ENCODE measurements at places on chromosomes 5 and 9.

DNA sequence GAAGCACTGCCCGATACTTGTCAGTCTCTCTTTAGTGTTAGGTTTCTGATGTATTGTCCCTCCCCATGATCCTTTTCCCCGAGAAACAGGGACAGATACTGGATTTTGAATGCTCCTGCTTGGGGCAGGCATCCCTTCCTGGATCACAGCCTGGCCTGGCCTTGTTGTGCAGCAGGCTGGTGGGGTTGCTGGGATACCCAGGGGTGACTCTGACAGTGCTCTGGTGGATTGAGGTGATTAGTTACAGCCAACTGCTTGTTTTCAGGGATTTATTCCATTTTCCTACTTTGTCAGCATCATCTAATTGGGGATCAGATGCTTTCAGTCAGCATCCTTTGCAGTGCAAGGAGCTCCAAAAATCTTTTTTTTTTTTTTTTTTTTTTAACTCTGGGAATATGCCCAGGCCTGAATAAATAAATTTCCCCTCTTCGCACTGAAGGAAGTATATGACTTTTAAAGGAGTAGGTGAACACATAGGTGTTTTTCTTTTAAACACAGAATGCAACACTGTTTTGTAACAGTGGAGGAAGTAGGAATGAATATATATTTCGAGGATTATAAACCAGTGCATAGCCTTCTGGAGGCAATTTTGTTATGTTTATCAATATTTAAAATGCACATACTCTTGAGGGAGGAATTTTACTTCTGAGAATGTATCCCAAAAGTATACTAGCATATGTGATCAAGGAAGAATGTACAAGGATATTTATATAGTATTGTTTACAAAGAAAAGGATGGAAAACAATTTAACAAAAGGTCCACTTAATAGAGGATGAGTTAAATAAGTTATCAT lies 127.3 kb upstream of the ELL2 start:
- DNase-seq: no peak

DNA sequence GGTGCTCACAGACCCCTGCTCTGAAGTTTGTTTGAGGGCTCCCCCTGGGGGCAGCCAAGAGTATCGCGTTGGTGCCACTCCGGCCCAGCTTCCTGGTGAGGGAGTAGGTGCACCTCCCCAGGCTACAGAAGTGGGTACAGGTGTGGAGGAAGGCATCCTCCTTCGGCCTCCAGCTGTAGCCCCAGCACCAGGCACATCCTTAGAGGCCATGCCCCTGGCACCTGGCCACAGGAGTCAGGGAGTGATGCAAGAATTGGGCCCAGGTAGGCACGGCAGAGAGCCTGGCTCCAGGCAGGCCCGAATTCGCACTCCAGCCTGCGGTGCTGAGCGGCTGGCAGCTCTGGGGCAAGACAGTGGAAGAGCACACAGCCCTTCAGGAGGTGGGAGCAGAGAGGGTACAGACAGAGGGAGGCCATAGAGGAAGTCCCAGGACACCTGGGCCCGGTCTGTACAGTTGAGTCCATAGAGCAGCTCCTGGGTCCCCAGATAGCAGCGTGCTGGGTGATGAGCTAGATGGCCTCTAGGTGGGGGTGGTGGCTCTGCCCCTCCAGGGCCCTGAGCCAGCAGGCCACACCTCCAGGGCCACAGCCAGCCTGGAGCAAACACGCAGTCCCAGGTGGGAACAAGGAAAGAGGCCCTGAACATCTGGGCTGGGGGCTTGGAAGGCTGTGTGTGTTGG lies 2.4 kb downstream of the SAPCD2 start:
- peak; percentile 86 for DNase-seq

DNA sequence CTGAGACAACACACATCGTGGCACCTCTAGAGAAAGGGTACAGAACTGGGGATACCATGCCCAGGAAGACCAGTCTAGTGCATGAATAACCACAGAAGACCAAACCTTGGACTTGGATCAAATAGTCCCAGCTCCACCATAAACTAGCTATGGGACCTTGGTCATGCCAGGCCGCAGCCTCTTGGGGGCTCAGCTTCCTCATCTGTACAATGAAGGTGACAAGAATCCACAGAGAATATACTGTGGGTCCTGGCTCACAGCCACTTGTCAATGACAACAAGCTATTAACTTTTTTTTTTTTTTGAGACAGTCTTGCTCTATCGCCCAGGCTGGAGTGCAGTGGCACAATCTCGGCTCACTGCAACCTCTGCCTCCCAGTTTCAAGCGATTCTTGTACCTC lies 3.9 kb downstream of the KYAT1 start:
- DNase-seq: no peak

GRCh38 chr5:135315386-135315785 lies 83.6 kb downstream of the MACROH2A1 start:
- DNase-seq: no peak

DNA sequence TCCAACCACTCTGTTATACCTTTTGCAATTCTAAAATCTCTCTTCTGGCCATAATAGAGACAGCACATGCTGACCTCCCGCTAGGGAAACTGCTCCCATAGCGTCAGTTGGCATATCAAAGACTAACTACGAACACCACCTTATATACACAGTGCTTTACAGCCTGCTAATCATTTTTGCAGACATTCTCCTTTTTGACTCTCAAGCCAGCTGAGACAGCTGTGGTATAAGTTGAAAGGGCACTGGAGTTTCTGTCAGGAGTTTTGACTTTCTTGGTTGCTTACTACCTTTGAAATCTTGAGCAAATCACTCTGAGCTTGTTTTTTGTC lies 160.2 kb upstream of the TBCA start:
- DNase-seq: no peak

- no peak for DNase-seq
Measured at GRCh38 chr5:6745706-6746222, 32.5 kb downstream of the TENT4A start.

- DNase-seq: no peak
Measured at GRCh38 chr5:147613359-147613758, 103.5 kb upstream of the DPYSL3 start.

- DNase-seq: no peak
Measured at GRCh38 chr5:135942202-135942771, 12.5 kb downstream of the LECT2 start.

DNA sequence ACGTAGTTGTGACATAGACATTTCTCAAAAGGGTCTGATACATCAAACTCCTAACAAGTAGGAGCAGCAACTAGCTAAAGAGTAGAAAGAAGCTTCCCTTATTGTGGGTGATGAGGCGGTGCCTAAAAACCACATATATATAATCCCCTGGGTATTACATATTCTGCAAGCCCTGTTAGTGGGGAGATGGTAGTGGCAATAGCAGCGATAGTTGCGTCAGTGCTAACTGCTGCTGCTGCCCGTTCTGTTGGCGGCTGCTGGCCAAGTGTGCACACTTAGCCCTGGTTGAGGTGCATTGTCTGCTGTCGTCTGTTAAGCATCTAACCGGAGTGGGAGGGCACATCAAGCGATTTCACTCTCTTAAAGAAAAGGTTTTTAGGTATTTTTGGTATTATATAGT lies 35.8 kb downstream of the VLDLR start:
- DNase-seq: no peak

GRCh38 chr5:134506054-134507039 lies 19.1 kb upstream of the JADE2 start:
- no peak for DNase-seq

- no peak for DNase-seq
Measured at GRCh38 chr9:134983074-134983473, 65.4 kb upstream of the FCN1 start.

GRCh38 chr5:126921241-126922091 lies 108.9 kb downstream of the MARCHF3 start:
- DNase-seq: no peak

- DNase-seq: no peak
Measured at GRCh38 chr5:1111241-1111726, 579 bp downstream of the SLC12A7 start.

GRCh38 chr9:125663127-125663526 lies 43.9 kb downstream of the MAPKAP1 start:
- DNase-seq: no peak

DNA sequence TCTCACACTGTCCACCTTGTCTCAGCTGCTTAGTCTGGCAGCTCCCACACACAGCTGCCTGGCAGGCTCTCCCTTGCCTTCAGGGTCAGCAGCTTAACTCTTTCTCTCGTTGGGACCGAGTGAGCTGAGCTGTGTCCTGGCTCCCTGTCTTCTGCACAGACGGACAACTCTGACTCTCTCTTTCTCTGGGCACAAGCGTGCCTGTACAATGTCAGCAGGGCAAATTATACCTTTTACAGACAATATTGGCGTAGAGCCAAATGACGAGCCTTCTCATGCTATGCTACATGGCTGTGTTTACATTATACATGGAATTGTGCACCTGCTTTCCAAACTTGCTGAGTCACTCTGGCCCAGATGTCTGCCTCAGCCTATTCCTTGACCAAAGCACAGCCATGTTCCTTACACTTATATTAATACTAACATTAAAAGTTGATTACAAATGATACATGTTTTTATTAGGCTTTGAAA lies 188.6 kb downstream of the CYLC2 start:
- no peak for DNase-seq

DNA sequence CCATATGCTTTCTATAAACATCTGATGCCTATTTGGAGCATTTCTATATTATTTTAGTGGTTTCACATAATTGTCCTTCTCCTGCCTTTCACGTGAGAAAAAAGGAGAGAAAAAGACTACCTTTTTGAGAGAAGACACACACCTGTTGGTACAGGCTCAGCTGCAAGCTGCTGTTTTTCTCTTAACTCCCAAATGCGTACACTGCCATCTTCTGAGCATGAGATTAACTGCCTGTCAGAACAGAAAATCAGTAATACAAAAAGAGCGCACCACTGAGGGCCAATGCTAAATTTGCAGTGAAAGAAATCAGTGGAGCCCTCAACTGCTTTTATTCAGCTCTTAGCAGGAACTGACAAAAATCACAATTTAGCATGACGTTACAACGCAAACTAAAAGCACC lies 54.9 kb downstream of the WDR41 start:
- DNase-seq: no peak

DNA sequence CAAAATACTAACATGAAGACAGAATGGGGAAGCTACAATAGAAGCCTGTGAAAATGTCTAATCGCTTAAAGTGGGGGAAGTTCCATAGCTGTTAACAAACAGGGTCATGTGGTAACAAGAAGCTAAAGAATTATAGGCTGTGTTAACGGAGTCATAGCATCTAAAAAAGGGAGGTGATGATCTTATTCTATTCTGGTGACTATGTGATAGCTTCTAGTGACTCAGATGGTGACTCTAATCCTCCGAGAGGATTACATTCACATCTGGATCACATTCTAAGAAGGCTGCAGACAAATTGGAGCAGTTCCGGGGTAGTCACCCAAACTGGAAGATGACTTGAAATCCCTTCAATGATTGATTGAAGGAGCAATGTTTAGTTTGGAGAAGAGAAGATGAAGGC lies 142.1 kb downstream of the LIFR start:
- DNase-seq: no peak

- DNase-seq: no peak
Measured at GRCh38 chr5:121862801-121863200, 11.1 kb downstream of the FTMT start.

DNA sequence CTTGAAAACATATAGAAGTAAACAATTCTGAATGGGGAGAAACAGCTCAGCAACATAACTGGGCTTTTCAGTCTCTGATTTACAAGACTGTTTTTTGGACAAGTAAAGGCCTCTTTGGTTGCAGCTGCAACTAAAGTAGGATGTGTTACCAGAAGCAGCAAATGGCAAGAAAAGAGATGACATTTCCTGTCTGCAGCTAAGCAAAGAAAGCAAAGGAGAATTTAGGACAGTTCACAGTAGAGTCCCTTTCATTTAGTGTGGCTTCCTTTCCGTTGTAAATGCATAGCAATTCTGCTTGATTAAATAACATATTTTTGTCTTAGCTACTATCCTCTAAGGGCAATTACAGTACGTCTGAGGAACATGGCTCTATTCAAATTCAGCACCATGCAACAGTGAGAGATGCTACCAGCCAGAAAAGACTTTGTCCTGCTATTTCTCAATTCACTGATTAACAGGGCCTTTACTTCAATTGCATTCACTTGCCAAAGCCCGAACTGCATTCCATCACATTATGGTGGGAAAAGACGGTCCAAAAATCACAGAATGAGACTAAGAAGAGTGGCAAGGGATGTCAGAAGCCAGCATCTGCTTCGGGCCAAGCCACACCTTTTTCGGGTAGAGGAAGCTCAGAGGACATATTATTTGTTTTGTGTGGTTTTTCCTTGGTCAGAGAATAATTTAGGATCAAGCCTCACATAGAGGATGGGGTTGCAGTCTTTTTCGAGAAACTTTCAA lies 107.7 kb downstream of the SEMA6A start:
- DNase-seq: no peak

DNA sequence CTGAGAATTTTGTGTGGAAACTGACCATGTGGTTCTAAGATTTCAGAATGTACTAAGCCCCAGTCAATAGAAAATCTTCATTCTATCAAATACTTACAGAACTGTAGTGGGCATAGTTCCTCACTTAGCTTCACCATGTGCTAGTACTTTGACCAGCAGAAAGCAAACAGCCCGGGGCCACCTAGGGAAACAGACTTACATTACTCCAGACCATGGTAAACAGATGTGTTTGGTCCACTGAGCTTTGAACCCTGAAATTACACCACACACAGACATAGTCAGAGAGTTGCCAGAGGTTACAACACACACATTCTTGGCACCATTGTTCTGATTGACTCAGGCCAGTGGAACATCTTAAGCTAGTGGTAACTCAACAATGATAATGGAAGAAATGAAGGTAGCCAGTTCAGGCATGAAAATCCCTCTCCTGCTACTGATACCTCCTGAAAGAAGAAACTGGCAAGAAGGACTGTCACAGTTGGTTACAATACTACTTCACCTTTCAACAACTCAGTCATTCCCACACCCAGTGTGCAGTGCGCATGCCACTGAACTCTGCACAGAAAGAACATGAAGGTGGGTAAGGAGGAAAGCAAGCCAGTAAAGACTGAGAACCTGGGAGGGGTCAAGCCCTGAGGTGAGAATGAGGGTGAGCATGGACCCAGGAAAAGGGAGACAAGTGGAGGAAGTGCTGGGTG lies 18.7 kb upstream of the LECT2 start:
- DNase-seq: no peak

DNA sequence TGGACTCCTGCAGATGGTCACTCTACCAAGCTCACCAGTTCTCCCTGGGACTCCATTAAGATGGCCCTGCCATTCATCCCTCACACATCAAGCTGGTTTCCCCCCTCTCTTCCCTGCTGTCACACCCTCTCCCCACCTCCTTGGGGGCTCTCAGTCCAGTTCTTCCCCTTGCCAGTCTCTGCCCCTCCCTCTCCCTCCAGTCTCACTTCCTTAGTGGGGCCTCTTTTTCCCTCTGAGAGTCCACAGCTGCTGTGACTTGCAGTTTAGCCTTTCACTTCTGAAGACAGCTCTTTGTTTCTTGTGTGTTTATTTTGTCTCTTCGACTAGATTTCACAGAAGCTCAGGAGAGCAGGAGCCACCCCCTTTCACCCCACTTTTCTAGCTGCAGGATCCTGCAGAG lies 10.5 kb downstream of the DOCK2 start:
- DNase-seq: no peak

GRCh38 chr5:141260458-141261237 lies 15.5 kb downstream of the PCDHB15 start:
- no peak for DNase-seq

GRCh38 chr5:14745753-14746152 lies 81.2 kb downstream of the OTULIN start:
- DNase-seq: peak; percentile 59
